ENCODE measurements at places on chromosomes 16 and 17.

DNA sequence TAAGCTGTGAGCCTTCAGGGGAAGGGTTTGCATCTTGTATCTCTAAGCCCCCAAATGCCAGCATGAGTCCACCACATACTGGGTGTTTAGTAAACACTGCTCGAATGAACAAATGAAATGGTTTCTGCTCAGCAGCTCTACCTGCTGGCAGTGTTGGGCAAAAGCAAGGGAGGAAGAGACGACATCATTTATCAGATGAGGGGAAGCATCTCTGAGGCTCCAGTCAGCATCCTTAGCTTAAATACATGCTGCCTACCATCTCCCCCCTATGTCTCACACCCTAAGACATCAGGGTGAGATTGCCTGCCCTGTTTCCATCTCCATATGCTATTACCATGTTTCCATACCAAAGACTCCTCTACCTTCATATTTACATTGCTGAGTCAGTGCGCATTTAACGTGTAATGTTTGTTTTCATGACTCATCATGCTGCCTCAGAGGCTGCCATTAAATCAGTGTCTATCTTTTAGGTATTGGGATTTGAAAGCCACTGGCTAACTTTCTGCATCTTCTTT is 379.8 kb downstream of the UTP18 start:
- DNase-seq, result peak; percentile 16

DNA sequence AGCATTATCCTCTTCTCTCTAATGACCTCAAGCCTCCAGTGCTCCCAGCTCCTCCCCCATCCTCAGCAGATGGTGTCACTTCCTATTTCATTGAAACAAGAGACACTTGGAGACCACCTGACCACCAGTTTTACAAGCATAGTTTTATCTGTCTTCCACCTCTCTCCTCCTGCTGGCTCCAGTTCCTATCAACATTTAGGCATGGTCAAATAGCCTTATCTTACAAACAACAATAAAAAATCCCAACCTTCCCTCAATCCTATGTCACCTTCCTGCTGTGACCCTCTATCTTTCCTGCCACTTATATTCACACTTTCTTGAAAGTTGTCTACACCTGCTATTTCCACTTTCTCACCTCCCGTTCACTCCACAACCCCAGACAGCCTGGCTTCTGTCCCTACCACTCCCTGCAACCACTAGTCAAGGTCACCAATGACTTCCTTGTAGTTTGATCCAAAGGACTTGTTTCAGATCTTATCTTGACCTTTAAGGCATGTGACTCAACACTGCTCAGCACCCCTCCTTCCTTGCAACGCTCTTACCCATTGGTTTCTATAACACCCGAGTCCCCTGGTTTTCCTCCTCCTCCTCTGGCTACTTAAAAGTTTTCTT is 4.3 kb upstream of the NTN1 start:
- peak; percentile 72 for DNase-seq

DNA sequence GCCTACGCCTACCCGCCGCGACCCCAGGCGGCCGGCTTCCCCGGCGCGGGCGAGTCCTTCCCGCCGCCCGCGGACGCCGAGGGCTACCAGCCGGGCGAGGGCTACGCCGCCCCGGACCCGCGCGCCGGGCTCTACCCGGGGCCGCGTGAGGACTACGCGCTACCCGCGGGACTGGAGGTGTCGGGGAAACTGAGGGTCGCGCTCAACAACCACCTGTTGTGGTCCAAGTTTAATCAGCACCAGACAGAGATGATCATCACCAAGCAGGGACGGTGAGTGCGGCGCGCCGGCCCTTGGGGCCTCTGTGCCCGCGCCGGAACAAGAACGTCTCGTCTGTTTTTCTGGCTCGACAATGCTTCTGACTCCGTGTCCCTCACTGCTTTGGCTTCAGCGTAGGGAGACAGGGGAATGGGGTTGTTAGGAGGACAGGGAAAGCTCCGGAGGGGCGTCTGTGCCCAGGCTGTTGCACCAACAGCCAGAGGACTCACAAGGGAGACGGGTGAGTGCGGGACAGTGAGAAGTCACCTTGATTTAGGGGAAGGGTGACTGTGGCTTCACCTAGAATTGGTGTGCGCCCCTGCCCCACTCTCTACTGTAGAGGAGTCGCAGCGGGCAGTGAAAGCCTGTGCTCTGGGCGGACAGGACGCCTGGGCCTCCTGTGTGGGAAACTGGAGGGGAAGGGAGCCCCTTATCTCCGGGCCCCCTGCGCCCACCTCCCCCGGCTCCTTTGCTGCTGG is 806 bp downstream of the TBX21 start:
- DNase-seq, result peak; percentile 9

DNA sequence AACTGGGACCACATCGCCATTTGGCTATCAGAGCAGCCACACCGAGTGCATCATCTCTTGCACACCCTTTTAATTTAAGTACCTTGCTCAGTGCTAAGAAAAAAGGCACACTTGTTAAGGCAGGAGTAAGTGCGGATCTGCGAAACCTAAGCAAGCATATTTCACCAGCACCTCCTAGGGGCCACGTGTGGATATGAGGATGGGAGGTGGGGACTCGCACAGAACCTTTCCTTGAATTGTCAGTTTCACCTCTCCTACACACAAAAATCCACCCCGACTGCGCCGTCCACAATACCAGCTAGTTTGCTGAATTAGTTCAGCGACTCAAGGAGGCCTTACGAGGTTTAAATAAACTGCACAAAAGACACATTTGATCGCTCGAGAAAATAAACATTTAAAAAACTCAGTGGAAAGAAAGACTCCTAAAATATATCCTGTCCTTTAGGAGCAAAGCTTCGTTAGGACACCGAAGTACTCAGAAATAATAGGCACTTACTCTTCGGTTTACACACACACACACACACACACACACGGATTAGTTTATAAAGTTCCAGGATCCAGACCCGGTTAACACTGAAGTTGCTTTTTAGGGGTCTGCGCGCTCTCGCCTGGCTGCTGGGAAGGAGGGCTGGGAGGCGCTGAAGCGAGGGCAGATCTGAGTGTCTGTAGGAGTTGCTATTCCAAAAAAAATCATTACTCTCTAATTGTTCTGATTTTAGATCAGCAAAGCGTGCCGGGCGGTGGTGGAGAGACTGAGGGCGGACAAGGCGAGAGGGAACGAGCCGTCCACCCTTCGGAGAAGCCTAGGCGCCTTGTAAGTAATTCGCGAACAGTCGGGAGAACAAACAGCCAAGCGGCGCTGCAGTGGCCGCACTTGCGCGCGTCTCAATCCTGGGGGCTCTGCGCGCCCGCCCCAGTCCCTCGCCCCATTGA is 1.0 kb upstream of the KCNJ2 start:
- DNase-seq, result peak; percentile 20

- peak; percentile 93 for DNase-seq
These were observed 5.5 kb upstream of the MXRA7 start for GRCh38 chr17:76716146-76716838.

DNA sequence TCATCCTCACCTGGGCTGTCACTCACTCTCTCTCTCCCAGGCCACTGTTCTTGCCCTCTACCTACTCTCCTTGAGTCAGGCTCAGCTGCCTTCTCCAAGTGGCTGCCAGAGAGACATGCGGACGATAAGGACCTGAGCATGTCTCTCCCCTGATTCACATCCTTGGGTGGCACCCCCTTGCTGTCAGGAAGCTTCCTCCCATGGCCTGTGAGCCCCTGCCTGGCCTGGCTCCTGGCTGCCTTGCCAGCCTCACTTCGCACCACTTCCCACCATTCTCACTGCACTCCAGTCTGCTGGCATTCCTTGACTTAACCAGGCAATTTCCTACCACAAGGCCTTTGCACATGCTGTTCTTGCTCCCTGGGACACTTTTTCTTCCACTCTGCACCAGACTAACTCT is 2.7 kb upstream of the ALDH3A1 start:
- no peak for DNase-seq
